ENCODE measurements at places on chromosomes 1 and 21.

DNA sequence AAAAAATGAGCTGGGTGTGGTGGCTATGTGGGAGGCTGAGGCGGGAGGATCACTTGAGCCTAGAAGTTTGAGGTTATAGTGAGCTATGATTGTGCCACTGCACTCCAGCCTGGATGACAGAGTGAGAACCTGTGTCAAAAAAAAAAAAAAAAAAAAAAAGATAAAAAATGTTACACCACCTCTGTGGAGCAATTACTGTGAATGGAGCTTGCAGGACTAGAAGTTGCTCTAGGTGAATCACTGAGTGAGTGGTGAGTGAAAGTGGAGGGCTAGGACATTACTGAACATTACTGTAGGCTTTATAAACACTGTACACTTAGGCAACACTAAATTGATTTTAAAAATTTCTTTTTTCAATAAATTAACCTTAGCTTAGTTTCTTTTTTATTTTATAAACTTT lies 21.9 kb downstream of the TLCD4 start:
- no peak for DNase-seq

DNA sequence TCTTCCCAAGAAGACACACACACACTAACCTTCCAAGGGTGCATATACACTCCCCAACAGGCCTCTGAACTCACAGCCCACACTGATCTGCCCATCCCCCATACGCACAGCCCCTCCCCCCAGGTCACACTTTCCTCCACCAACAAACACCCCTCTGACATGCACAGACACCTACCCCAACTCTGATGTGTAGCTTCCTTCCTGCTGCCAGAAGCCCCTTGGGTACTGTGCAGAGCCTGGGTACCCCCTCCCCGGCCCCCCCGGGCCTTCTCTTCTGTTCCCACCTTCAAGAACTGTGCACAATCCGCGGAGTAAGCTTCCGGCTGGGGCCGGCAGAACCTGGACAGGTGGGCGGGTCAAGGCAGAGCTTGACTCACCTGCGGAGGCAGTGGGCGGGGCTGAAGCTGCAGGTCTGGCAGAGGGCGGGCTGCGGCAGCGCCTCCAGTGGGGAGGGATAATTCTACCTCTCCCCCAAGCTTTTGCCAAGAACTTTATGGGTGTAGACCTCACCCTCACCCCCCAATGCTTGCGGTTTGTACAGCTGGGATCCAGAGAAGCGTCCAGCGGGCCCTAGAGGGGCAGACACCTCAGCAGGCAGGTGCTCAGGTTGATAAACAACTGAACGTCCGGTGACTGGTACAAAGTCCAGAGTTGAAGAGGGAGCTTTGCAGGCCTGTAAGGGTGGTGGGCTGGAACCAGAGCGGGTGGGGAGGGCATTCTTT lies at the start of gene C1orf210:
Gene C1orf210, minus strand, starts transcription at position 313 of the 722 bp plus-strand sequence. CDS start 2,311 bp downstream, outside the sequence.
- no peak for DNase-seq

- no peak for DNase-seq
Measured at GRCh38 chr1:8352471-8352845, 34.5 kb downstream of the SLC45A1 start.

DNA sequence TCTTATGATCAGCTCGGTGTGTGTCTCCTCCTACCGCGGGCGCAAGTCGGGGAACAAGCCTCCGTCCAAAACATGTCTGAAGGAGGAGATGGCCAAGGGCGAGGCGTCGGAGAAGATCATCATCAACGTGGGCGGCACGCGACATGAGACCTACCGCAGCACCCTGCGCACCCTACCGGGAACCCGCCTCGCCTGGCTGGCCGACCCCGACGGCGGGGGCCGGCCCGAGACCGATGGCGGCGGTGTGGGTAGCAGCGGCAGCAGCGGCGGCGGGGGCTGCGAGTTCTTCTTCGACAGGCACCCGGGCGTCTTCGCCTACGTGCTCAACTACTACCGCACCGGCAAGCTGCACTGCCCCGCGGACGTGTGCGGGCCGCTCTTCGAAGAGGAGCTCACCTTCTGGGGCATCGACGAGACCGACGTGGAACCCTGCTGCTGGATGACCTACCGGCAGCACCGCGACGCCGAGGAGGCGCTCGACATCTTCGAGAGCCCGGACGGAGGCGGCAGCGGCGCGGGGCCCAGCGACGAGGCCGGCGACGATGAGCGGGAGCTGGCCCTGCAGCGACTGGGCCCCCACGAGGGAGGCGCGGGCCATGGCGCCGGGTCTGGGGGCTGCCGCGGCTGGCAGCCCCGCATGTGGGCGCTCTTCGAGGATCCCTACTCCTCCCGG lies 1.5 kb downstream of the KCNC4 start:
- DNase-seq, result no peak

GRCh38 chr1:10682449-10683309 lies 113.8 kb downstream of the CASZ1 start:
- DNase-seq, result no peak

GRCh38 chr1:109895720-109896504 lies 14.7 kb upstream of the CSF1 start:
- DNase-seq, result no peak

DNA sequence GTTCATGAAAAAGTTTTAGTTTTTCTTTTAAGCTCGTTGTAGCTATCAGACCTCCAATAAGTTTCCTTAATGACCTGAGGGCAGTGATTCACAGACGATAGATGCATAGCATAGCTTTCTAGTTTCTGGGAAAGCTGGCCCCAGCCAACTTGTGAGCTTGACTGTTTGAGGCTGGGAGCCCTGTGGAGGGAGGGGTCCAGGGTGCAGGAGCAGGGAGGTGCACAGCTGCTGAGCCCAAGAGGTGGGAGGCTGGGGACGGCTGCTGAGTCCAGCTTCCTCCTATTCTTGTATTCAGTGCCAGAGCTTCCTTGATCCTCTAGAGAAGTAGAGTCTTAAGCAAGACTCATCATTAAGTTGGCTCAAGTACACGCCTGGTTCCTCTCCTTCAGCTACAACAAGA lies 11.0 kb upstream of the AVPR1B start:
- DNase-seq, result no peak

- no peak for DNase-seq
Measured at GRCh38 chr1:228099331-228099732, 3.8 kb downstream of the C1orf35 start.

- no peak for DNase-seq
Measured at GRCh38 chr1:22137004-22137720, 5.7 kb downstream of the WNT4 start.

Data from GM12865 (cell line).